Lower leg skin (tissue), 4 donors: ENCODE measurements at places on chromosomes 1 and 21. TPM values are rescaled to one million over a fixed set of nuclear protein-coding genes. Genes with fewer than 3 reads are reported as not detected.

FAM72D gene
- total RNA-seq, result 0.53 TPM

F5 gene
- 3.4 TPM for total RNA-seq

CLDN8 gene
- 15.3 TPM for total RNA-seq

GJA5 gene
- 6.6 TPM for total RNA-seq

LIN9 gene
- 4.6 TPM for total RNA-seq

CD58 gene
- total RNA-seq, result 40.9 TPM

KRTAP19-1 gene
- total RNA-seq, result not detected

A3GALT2 gene
- not detected for total RNA-seq

NLRP3 gene
- total RNA-seq, result 0.34 TPM

CD247 gene
- total RNA-seq, result 0.27 TPM

KANK4 gene
- total RNA-seq, result 0.88 TPM

LMOD1 gene
- 11.2 TPM for total RNA-seq

PCSK9 gene
- total RNA-seq, result 1.0 TPM

HSPB7 gene
- total RNA-seq, result 4.2 TPM

WNT2B gene
- 37.7 TPM for total RNA-seq

BSND gene
- total RNA-seq, result not detected

C1orf94 gene
- not detected for total RNA-seq

PM20D1 gene
- total RNA-seq, result 89.1 TPM

PSMB2 gene
- 41.9 TPM for total RNA-seq

CFHR1 gene
- total RNA-seq, result not detected

TMEM82 gene
- total RNA-seq, result not detected

PIP5K1A gene
- 43.4 TPM for total RNA-seq

TSSK3 gene
- total RNA-seq, result not detected
